ENCODE measurements at places on chromosomes 6 and 20.
A peak's percentile ranks its signal among the peaks of the same experiment; 100 is the strongest.

DNA sequence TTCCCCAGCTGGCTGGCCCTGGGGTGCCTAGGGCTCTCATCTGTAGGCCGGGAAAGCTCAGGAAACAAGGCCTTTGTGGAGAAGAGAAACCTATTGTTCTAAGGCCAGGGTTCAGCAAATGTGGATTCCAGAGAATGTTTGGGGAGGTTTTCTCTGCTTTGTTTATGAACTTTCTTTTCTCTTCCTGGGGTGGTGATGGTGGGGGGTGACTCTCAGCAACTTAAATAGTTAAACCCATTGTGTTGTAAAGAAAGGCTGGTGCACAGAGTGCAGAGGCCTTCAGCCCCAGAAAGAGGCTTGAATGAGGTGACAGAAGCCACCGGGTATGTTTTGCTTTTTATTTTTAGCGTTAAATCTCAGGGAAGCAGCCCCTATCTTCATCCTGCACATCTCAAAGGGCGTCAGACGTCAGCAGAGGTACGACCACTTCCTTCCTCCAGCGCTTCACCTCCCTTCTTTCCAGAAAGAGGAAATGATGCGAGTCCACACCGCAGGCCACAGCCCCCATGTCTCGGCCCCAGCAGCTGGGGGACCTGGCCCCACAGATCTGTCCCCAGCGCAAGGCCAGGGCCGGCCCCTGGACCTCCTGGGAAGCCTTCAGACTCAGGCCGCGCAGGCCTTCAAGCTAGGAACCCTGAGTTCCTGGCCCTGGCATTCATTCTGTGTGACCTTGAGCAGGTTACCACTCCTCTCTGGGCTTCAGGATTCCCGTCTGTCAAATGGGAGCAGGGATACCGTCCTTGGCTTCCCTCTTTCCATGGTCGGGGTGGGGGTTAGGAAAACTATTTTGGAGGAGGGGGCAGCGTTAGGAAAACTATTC is 605 bp upstream of the PPP1R16B start:
- peak; percentile 46 for DNase-seq

DNA sequence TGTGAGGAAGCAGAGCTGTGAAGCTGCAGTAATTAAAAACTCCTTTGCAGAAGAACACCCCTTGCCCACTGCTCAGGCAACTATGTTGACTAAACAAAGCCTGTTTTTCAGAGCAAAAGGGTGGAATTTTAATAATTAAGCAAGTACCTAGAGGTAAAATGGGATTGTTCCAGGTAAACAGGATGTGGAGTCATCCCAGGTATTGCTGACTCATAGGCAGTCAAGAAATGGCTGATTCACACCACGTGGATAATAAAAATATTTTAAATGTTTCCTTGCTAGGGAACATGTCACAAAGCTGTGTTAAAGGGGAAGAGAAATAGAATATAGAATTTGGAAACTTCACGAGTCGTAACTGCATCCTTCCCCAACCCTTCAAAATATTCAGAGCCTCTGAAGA is 491.8 kb downstream of the BTBD3 start:
- no peak for DNase-seq

DNA sequence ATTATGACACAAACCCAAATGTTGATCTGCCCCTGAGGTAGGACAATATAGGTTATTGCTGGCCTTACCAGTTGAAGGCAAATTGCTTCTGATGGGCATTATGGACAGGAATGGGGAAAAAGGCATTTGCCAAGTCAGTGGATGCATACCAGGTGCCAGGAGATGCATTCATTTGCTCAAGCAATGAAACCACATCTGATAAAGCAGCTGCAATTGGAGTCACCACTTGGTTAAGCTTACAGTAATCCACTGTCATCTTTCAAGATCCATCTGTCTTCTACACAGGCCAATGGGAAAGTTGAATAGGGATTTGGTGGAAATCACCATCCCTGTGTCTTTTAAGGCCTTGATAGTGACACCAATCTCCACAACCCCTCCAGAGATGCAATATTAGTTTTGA is 648.6 kb downstream of the COL12A1 start:
- DNase-seq, result no peak

DNA sequence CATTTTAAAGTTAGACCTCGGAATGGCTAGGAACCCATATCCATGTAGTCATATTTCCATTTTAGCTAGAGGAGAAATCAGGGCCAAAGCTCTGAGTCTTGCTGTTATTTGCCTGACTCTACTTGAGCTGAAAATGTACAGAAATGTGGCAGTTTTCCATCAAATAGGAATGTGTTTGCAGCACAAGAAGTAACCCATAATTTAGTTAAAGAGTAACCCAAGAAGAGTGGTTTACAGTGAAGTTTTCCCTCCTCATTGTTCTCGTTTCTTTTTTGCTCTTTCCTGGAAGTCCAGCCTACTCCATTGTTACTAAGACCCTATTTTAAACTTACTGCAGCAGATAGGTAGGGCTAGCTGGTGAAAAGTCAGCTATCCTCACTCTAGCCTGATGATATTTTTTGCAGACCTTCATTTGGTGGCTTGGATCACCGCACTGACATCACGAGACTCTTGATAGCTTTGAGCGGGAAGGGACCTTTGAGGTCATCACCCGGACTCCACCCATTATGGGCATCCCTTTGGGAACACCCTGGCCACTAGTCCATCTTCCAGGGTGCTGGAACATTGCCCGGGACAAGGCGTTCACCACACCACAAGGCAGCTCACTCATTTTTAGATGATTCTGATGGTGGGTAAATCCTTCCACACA is 28.0 kb upstream of the ADGRF5 start:
- DNase-seq, result no peak

DNA sequence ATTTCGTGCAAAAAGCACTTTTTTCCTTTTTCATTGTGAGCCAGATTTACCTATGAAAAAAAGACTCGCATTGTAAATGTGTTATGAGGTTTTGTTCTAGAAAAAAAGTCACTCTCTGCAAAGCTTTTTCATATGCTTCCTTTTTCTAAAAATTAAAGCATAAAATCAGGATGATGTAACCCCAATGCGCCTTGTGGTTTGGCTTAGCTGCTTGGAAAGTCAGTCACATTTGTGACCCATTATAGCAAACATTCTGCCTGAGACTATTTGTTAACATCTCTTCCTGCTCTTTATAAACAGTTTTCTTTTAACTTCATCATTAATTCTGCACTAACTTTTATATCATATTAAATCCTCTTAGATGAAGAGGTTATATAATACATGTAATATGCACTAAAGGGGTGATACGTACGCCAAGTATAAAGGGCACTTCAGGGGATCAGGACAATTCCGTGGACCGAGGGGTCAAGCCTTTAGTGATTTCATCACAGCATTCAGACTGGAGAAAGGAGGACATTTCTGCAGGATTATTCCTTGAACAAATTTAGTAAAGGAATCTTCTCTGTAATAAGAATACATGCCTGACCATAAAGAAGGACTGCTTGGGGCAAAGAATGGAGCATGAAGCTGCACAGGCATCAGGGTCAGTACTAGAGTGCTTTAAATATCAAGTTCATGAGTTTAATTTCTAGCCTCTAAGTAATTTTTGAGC is 48.1 kb upstream of the SMLR1 start:
- DNase-seq, result no peak

- no peak for DNase-seq
These were observed 73.9 kb downstream of the ALDH5A1 start for GRCh38 chr6:24568683-24569082.

GRCh38 chr6:117561128-117561527 is 41.2 kb downstream of the GOPC start:
- no peak for DNase-seq

- DNase-seq, result peak; percentile 7
These were observed 41.9 kb upstream of the PRSS16 start for GRCh38 chr6:27205375-27206278.

DNA sequence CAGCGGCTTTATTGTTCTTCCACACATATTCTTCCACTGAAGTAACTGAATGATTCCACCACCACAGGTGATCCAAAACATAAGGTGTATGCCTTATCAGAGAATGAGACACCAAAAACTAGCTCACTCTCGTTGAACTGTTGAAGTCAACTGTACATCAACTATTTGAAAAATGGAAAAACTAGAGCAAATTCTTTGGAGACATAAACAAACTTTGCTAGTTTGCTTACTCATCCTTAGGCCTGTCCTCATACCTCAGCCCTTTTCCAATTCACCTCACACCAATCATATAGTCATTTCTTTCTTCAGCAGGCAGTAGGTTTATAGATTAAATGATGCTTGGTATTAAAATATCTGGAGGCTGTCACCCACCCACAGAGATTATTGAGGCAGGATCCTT is 77.1 kb upstream of the RNF217 start:
- DNase-seq, result no peak

GRCh38 chr6:87658516-87658915 is 43.5 kb downstream of the AKIRIN2 start:
- no peak for DNase-seq

GRCh38 chr20:5005326-5005725 is 4.0 kb upstream of the SLC23A2 start:
- DNase-seq, result no peak

DNA sequence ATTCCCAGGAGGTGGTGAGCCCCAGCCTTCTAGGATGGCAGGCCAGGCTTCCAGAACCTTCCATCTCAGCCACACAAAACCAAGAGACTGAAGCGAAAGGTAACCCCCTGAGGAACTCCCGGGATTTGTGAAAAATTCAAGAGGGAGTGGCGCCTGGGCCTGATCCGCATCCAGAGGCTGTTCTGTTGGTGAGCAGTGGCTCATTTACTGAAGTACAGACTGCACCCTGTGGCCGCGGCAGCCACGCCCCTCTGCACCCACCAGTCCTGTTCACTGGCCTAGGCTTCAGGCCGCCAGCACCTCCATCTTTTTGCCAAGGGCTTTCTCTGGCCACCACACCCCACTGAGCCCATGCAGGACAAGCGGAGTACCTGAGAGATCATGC is 79.1 kb upstream of the PTPN1 start:
- no peak for DNase-seq

DNA sequence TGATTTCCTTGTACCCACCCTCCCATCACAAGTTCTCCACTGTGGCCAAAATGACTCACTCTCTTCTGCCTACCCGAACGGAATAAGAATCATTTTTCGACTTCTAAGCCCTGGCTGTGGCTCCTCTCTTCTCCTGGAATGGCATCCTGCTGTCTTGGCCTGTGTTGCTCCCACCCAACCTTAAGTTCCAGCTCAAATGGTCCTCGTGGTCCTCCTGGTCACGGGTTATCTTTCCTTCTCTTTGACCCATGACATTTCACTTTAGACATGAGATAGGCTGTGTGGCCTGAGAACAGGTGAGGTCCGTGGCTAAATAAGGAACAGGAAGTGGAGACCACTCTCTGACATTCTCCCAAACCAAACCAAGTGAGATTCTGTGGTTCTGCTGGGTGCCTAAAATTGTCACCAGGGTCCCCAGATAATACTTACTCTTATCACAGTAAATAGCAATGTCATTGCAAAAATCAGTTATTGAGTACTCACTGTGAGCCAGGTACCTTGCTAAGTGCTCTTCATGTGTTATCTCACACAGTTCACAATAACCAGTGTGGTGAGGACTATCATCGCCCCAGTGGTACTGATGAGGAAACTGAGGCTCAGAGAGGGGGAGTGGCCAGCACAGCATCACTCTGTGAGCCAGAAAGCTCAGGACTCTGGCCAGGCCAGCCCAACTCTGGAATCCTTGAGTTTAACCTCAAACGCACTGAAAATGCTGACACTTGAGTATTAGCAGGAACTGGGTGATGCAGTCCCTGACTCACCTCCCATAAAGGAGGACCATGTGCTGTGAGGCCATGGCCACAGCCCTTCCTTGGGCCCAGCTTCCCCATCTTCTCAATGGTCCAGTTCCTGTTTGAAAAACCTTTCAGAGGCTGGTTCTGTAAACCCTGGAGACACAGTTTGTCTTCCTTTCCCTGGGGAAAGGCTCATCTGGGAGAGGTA is 74.8 kb upstream of the SIRPA start:
- DNase-seq, result no peak

GRCh38 chr6:38236631-38237030 is 403.1 kb downstream of the BTBD9 start:
- no peak for DNase-seq

- DNase-seq, result peak; percentile 58
These were observed at the start of gene NCOA7 for GRCh38 chr6:125790358-125791150. TSS of gene NCOA7 (plus strand) at chr6:125790960. CDS start at chr6:125815355, 24,395 bp downstream.

Data from activated CD8-positive, alpha-beta memory T cell treated with anti-CD3 and anti-CD28 coated beads for 48 hours (primary cell).